ENCODE measurements at places on chromosomes 7 and 10.

DNA sequence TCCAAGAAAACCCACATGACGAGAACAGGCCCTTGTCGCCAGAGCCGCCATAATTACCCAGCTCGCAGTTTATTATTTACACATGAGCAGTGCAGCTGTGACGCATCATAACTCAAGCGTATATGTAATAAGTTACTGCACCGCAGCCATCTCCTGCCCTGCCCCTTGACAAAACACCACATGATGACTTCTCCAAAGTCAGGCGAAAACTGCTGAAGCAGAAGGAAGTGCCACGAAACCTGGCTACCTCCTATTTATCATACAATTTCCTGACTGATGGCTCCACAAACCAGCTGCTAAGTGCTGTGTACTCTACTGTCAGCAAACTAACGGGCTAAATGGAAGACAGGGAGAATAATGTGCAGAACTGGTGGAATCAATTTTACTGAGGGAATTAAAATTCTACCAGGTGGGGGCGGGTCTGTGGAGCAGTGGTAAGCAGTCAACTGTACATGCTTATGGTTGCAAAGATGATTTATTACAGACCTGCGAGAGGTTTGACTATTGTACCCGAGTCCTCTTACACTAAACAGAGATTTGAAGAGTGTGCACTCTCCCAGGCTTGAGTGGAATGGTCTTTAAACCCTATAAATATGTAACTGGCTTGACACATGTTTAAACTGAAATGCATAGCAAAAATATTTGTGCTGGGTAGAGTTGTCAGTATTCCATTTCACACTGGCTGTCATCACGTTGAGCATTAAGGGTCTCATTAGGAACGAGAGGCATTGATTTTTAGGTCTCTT, 156.0 kb downstream of the GLI3 start:
- peak; percentile 83 for DNase-seq

DNA sequence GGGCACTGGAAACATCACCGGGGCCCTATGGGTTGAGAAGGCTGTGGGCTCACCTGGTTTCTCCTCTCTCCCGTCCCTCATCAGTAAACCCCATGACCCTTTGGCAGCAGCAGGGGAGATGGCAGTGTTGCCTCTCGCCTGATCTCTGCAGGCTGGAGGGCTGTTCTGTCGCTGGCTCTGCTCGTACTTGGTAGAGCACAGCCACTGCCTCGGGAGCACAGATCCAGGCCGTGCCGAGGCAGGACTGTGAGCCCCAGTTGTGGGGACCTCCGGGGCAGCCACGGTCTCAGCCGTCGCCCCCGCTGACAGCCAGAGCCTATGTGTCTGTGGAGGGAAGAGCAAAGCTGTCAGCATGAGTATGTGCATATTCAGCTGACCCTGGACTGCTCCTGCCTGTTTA, 94.9 kb downstream of the PTPRE start:
- DNase-seq = no peak

GRCh38 chr10:89973326-89973725, 271.9 kb downstream of the KIF20B start:
- no peak for DNase-seq

GRCh38 chr10:59623133-59624121, 86.2 kb downstream of the SLC16A9 start:
- DNase-seq = no peak

- DNase-seq = no peak
Observed at GRCh38 chr7:99768471-99768870, 15.5 kb downstream of the CYP3A4 start.

DNA sequence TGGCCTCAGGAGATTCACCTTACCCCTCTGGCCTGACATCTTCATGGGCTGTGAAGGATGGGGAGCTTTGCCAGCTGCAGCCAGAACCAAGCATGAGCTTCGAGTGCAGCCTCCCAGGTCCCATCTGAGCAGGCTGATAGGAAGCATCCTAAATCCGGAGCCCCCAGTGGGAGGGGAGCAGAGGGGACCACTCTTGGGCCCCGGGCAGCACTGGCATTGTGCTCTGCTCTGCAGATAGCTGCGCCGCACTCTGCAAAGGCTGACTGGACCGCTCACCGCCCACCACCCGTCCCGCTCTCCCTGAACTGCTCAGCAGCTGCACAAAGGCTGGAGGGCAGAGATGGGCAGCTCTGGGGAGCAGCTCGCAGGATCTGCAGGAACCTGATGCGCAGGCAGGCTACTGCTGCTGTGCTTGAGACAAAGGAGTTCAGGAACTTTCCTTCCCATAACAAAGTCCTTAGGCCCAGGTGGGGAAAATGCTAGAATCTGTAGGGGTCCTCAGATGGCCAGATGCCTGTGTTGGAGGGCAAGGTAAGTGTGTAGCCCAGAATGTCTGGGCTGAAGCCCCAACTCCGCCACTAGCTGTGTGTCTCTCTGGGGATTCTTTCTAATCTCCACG, 51.8 kb downstream of the ARHGAP22 start:
- no peak for DNase-seq

- DNase-seq = no peak
Observed at GRCh38 chr10:22648547-22648961, 65.8 kb downstream of the PIP4K2A start.

DNA sequence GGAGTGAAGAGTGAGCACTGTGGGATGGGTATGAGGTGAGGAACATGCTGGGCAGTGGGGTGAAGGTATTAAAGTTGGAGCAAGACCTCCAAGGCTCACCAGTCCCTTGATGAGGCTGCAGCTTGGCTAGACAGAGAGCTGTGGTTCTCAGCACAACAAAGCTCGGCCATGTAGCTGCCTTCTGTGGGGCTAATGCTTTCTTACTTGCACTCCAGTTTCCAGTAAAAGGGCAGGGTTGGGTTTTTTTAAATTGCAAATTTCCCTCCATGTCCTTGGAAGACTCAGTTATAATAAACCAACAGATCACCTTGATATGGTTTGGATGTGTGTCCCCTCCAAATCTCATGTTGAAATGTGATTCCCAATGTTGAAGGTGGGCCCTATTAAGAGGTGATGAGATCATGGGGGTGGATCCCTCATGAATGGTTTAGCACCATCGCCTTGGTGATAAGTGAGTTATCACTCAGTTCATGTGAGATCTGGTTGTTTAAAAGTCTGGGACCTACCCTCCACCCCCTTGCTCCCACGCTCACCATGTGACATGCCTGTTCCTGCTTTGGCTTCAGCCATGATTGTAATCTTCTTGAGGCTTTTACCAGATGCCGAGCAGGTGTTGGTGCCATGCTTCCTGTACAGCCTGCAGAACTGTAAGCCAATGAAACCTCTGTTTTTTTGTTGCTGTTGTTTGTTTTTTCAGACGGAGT, 55.9 kb downstream of the ATXN7L1 start:
- no peak for DNase-seq

DNA sequence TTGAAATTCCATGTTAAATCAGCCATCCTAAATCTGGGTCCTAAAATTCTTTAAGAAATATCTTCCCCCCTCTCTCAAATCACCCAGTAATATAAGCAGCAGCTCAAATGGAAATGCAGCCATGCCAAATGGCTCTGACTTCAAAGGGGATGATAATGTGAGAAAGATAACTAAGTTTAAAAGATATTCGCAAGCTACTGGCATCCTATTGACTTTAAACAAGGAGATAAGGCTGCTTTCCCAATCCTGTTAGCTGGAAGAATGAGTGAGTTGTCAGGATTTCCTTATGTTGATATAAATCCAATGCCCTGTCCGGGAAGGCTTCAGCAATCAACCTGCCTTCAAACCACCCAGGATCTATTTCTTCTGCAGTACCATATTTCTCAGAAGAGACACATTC, 172.0 kb downstream of the FANK1 start:
- no peak for DNase-seq

- DNase-seq = no peak
Observed at GRCh38 chr7:85068799-85069198, 118.1 kb downstream of the SEMA3D start.

GRCh38 chr10:79298403-79299244, 48.6 kb upstream of the PPIF start:
- DNase-seq = no peak

- no peak for DNase-seq
Observed at GRCh38 chr7:86130268-86130667, 513.4 kb upstream of the GRM3 start.

- DNase-seq = no peak
Observed at GRCh38 chr10:110876000-110876399, 4.3 kb downstream of the PDCD4 start.

GRCh38 chr10:101272229-101272868, 43.1 kb upstream of the LBX1 start:
- DNase-seq = peak; percentile 73

DNA sequence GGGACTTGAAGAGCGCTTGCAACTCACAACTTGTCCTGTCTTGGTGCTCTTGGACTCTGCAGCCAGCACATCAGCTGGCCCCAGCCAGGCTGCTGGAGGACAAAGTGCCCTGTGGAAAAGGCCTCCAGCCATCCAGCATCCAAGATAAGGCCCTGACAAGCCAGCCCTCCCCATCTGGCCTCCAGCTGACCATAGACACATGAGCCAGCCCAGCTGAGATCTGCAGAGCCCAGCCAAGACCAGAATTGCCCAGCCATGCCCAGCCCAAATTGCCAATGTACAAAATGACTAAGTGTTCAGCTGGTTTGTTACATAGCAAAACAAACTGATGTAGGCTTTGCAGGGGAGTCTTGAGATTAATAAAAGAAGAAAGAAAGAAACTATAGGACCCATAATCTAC, 36.0 kb upstream of the FRMD4A start:
- no peak for DNase-seq

- no peak for DNase-seq
Observed at GRCh38 chr7:81769891-81770727, at the start of gene HGF. Gene HGF, minus strand, starts transcription at chr7:81770047. Its CDS starts 76 bp downstream, at chr7:81769971.

DNA sequence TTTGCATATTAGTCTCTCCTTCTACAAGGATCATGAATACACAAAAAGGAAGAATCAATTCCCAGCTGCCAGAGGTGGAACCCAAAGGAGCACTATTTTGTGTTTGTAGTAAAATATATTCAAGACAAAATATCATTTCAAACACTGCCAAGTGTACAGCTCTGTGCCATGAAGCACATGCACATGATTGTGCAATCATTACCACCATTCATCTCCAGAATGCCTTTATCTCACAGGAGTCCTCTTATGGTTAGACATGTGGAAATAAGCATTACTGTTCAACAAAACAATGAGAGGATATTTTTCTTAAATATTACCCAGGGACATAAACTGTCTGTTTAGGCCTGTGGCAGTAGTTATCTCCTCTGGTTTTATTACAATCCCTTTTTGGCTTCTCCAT, 151.4 kb upstream of the PPP1R3A start:
- no peak for DNase-seq
